Epithelial cell of prostate (primary cell): ENCODE measurements at places on chromosomes 11 and 22.

DNA sequence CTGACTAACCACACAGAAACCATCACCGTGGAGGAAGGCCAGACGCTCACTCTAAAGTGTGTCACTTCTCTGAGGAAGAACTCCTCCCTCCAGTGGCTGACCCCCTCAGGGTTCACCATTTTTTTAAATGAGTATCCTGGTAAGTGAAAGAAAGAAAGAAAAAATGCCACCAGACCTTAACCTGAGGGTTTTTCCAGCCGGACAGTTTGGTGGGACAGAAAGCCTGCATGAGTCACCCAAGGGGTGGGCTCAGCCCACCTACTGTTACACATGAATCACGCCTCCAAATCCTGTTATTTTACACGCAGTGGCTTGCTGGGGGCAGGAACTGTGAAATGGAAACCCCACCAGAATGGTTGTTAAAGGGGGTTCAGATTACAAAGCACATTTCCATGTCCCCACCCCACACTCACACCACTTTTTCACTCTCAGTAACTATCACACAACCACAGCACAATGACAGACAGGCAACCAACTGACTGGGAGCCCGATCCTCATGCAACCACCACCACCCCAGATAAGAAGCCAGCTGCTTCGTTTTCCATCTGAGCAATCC lies 11.9 kb downstream of the CRTAM start:
- no peak for DNase-seq

DNA sequence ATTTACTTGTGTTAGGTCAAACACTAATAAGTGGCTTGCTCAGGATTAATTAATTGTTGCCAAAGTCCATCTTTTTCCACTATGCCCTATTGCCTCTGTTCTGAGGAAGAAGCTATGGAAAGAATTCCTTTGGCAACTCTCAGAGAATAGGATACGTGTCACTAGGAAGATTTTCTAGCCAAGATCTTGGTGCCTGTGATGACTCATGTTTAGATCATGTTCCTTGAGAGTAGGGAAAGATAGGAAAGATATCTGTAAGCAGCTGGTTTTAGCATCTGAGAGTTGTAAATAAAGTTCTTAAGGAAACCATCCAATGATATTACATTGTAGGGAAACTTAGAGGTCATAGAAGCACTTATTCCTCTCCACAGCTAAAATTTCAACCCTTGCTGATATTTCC lies 15.7 kb downstream of the SLN start:
- peak; percentile 12 for DNase-seq

DNA sequence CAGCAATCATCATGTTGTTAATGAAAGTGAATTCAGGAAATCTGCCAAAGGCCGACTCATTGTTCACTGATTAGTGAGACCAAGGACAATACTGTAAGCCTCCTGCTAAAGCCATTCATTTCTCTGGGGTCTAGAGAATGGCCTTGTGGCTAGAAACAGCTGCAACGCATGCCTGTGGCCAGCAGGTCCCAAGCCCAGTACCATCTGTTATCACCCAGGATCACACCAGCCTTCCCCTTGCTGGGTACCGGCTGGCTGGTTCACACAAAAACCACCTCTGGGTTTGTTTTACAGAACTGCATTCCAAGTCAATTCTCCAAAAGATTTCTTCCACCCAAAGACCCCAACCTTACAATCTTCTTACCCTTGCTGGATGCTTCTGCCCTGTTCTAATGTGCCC lies 1.1 kb downstream of the PLAAT5 start:
- no peak for DNase-seq

GRCh38 chr11:74162681-74163467 lies 7.9 kb downstream of the C2CD3 start:
- no peak for DNase-seq

- DNase-seq = peak; percentile 84
Observed at GRCh38 chr22:30297991-30298701, 8.8 kb upstream of the CASTOR1 start.

DNA sequence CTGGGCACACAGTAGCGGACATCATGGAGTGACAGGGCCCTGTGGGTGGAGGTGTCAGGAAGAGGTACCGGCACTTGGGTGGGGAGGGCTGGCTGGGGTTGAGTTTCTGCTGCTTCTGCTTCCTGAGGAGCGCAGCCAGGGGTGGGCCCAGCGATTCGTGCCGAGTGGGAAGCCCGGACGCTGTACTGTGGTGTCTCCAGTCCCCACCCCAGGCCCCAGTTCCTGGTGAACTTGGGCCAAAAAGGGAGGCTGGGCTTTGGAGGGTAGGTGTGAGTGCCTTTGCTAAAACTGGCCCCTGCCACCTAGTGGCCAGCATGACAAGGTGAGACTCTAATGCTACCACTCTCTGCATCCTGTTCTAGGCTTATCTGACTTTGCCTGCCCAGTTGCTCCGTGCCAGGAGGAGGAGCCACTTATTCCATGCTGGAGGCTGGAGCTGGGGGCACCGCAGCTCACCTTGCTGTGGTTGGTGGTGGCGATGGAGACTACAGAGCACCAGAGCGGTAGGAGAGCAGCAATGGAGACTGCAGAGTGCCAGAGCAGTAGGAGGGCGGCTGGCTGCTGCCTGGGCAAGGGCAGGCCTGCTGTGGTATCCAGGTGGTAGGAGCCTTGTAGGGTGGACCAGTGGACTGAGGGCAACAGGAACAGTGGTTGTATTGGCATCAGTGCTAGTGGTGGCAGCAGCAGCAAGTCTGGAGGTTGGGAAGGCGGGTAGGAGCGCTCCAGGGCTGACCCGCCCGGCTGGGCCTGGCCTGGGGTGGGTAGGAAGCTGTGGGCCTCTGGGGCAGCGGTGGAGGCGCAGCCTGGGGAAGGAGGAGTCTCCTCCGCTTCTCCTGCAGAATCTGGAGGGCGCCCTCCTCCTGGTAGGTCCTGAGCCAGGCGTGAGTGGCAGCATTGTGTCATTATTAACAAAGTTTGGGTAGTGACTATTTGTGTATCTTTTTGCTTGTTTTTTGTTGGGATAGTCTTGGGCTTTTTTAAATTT lies 2.2 kb upstream of the RFPL2 start:
- DNase-seq = no peak

GRCh38 chr22:37267135-37267587 lies 15.1 kb upstream of the CYTH4 start:
- DNase-seq = no peak

GRCh38 chr11:67352546-67353316 lies 615 bp downstream of the POLD4 start:
- no peak for DNase-seq

GRCh38 chr11:94653561-94653960 lies 86.4 kb downstream of the PIWIL4 start:
- DNase-seq = no peak

GRCh38 chr11:73412308-73412707 lies 36.1 kb downstream of the RELT start:
- DNase-seq = no peak

- no peak for DNase-seq
Observed at GRCh38 chr11:126268361-126268707, 361 bp downstream of the SRPRA start.

DNA sequence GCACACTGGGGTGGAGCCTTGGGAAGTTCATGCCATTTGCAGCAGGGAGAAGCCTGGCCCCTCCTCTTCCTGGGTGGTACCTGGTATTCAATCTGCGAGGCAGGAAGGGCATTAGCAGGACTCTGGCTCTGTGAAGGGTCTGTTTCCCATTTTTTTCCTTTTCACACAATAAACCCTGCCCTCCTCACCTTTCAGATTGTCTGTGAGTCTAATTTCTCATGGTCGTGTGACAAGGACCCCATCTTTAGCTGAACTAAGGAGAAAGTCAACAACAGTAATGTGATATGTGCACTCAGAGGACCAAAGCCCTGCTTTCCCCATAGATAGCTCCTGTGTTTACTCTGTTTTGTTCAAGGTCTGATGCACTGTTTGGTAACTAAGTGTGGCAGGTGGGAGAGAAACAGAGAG lies 26.6 kb upstream of the CASP4 start:
- DNase-seq = no peak

DNA sequence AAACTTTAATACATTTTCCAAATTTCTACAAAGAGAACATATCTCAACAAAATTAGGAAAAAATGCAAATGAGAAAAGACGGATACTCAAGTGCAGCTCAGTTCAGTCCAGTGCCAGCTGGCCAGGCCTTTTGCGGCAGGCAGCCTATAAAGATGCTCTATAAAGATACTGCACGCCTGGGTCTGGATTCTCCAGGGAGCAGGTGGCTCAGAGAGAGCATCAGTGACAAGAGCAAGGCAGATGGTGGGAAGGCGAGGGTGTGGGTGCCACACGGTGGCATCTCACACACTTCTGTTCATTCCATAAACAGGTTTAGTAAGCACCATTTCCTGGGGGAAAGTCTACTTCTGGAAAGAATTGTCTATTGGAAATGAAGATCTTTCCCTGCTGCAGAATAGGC lies 18.1 kb upstream of the SCN3B start:
- DNase-seq = no peak

DNA sequence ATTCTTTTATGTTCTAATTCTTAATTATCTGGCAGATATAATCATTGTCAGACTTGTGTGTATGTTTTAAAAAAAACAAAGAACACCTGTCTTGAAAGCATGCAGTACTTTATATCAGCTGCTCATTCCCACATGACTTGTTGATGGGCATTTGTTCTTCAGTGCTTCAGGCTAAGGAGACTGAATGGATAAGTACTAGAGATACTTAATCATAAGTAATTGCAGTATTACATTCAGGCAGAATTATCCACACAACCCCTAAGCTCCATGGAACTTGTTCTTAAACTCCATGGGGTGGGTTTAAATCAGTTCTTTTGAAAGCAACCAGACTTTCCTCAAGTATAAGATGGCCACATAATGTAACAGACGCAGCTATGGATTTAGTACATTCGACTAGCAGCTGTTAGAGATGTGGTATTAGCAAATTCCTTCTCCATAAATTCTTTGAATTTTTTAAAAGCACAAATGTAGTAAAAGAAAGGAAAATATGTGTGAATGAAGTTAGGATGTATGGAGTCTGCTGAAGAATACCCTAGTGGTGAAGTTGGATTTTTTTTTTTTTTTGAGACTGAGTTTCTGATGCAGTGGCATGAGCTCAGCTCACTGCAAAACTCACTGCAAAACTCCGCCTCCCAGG lies 3.0 kb downstream of the JAM3 start:
- no peak for DNase-seq

DNA sequence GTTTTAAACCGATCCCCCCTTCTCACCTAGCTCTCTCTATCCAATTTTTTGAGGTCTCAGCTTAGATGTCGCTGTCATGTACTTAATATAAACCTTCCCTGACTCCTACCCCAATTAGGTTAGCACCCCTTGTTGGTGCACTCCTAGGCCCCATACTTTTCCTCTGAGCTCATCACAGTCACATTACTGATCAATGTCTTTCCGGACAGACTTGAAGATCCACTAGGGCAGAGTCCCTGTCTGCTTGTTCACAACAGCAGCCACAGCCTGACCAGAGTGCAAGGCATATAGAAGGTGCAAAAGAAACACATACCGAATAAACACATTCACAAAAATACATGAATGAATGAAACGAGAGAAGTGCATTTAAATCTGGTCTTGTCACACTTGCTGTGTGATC lies 261.0 kb upstream of the NARS2 start:
- DNase-seq = no peak

DNA sequence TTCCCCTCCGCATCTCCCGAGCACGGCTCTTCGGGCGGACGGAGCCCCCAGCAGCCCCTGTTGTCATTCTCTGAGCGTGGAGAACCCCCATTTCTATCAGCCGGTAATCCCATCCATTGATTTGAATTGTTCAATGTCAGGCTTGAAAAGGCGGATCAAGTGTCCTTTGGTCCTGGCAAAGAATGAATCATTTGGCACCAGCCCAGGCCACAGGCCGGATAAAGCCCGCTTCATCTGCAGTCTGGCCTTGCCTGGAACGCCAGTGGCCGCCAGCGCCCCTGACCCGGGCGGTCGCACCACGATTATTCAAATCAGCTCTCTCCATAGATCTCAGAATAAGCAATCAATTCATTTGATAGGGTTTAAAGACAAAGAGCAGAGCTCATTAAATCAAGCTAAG lies 188.9 kb downstream of the BRD1 start:
- DNase-seq = no peak

- no peak for DNase-seq
Observed at GRCh38 chr11:45104790-45105084, 41.7 kb upstream of the PRDM11 start.

DNA sequence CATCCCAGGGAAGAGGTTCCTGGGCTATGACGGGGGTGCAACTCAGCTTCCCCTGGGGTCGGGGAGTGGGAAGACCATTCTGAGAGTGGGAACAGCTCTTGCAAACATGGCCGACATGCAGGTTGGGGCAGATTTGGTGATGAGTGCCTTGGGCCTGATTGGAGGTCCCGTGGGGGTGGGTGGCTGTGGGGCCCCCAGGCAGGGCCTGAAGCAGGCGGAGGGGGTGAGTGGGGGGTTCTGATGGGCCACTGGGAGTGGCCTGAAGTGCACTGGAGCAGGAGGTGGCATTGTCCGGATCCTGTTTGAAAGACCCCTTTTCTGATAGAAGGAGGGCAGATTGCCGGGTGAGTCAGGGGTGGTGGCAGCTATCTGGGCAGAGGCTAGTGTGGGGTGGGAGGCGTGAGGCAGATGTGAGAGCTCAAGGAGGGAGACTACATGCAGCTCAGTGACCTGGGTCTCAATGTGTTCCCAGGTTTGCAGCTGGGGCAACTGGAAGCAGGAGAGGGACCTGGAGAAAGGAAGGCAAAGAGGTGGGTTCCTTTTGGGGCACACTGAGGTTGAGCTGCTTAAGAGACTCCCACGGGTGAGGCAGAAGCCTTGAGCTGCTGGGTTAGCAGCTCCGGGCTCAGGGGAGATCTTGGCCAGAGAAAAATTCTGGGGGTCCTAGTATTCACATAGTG lies 15.1 kb downstream of the MYEOV start:
- no peak for DNase-seq

DNA sequence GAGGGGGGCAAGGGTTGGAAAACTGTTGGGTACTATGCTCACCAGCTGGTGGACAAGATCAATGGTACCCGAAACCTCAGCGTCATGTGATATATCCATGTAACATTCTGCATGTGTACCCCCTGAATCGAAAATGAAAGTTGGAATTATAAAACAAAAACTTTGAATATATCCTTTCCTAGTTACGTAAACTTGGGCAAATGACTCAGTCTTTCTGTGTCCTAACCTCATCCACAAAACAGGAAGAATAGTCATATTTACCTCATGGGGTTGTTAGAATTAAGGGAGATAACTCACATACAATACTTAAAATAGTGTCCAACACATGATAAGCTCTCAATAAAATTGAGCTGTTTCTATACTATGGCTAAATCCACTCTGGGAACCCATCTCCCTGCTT lies 620.1 kb upstream of the KIRREL3 start:
- DNase-seq = no peak

GRCh38 chr11:94546162-94546470 lies 2.4 kb downstream of the FUT4 start:
- no peak for DNase-seq

- no peak for DNase-seq
Observed at GRCh38 chr11:27215471-27216269, 147.3 kb downstream of the CCDC34 start.

GRCh38 chr22:39150848-39151215 lies 1.6 kb downstream of the CBX7 start:
- DNase-seq = no peak

GRCh38 chr11:12859872-12860657 lies 149.1 kb upstream of the RASSF10 start:
- no peak for DNase-seq
